ENCODE measurements at places on chromosomes 4 and X. TPM values are rescaled to one million over a fixed set of nuclear protein-coding genes. Genes with fewer than 3 reads are reported as not detected.

CAPN6 gene
- total RNA-seq, result 4.7 TPM

RNF212 gene
- total RNA-seq, result 2.5 TPM

ZAR1 gene
- not detected for total RNA-seq

- no peak for DNase-seq
Observed at GRCh38 chrX:49627086-49627777, 28.4 kb downstream of the GAGE1 start.

GRCh38 chr4:53653484-53654053 is 62.3 kb upstream of the LNX1 start:
- peak; percentile 59 for DNase-seq

DNA sequence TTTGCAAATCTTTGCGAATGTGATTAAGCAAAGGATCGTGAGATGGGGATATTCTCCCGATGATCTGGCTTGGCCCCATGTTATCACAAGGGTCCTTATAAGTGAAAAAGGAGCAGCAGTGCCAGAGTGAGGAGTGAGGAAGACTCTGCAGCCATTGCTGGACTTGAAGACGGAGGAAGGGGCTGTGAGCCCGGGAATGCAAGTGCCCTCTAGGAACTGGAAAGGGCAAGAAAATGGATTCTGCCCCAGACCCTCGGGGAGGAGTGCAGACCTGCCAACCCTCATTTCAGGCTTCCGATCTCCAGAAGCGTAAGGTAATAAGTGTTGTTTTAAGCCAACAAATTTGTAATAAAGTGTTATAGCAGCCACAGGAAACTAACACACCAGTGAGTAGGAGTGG is 76.3 kb downstream of the EVC start:
- no peak for DNase-seq

GRCh38 chr4:6641164-6641970 is 882 bp downstream of the MRFAP1 start:
- DNase-seq, result peak; percentile 61

GRCh38 chrX:37000140-37000539 is 8.0 kb upstream of the FAM47C start:
- no peak for DNase-seq

- DNase-seq, result no peak
Observed at GRCh38 chrX:44651358-44651757, 108.7 kb upstream of the FUNDC1 start.

DNA sequence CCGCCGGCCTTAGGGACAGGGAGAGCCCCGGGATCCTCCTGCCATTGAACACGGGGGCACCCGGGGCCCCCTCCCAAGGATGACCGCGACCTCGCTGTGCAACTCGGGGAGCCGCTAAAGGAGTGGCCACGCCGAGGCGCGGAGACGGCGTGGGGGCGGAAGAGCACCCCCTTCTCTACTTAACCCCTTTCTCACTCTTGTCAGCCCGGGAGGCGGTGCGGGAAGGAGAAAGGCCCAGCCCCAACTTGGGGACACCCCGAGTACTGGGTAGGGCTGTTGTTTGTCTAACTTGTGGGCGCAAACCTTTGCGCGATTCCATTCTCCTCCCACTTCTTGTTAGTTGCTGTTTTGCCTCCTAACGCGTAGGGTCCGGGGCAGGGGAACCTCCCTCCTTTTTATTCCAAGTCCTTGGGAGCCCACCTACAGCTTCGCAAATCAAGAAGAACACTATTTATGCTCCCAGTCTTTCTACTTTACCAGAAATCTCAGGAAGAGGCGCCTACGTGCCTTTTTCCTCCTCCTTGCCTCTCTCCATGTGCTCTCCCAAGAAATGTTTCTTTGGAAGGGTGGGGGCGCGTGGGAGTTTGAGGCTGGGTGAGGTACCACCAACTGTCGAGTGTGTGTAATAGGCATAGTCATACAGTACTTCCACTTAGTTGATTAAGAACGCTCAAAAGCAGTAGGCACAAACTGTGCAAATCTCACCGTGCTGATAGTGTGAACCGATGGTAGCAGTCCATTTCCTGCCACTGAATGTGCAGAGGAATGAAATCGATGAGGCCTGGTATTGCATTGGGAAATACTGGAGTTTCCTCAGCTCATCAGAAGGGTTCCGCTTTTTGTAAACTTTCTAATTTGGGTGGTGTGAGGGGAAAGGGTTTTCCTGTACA is 813 bp downstream of the DIAPH2 start:
- peak; percentile 47 for DNase-seq

DNA sequence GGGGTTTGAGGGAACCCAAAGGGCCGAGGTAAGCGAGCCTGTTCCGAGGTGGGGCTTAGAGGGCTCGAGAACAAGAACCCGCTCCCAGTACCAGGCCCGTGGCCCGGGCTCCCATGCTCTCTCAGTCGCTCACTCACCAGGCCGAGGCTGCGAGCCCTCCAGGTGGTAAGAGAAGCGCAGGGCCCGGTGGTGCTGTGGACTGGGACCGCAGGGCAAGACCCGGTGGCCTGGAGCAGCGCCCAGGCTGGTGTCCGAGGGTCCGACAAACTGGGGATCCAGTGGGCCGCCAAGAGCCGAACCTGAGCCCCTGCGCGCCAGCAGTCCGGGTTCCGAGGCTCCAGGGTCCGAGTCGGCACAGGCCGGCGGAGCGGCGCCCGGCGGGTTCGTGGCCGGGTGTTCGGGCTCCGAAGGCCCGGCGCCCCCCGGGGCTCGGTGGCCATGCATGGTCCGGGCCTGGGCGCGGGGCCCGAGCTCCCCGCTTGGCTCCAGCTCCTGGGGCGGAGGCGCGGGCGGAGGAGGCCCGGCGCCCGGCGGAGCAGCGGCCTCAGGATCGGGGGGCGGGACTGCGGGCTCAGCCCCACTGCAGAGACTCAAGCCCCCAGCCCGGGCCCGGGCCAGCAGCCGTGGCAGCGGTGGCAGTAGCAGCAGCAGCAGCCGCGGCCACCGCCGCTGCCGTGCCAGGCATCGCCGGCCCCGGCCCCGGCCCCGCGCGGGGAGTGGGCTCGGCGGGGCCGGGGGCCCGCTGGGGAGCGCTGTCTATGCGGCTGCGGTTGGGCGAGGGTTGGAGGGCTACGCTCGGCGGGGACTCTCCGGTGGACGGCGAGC is 833 bp downstream of the FGD1 start:
- no peak for DNase-seq

DNA sequence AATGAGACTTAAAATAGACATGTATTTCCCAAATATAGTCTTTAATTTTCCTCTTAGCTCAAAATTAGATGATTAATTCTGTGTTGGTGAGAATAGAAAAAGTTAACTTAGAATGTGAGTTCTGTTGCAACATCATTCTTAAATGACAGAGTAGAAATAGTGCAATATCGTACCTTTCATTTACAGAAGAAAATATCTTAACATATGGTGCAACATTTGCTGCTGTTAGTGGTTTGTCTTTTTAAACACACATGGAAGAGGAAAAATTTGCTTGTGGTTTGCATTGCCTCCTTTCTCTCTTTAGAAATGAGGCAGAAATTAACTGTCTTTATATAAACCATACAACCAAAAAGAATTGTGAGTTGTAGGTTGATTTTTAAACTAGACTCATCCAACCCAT is 39.3 kb upstream of the FHDC1 start:
- no peak for DNase-seq

GRCh38 chr4:95825546-95825945 is 14.3 kb upstream of the PDHA2 start:
- no peak for DNase-seq

All from colonic mucosa (tissue), 4 donors.